ENCODE measurements at places on chromosomes 4 and X.

GRCh38 chrX:132119283-132119682 lies 8.5 kb downstream of the FRMD7 start:
- DNase-seq = no peak

- DNase-seq = no peak
Measured at GRCh38 chr4:28073860-28074555, 1213.4 kb downstream of the STIM2 start.

GRCh38 chr4:98908182-98908581 lies 20.8 kb downstream of the EIF4E start:
- no peak for DNase-seq

GRCh38 chrX:139759637-139760036 lies 51.7 kb upstream of the MCF2 start:
- DNase-seq = no peak

DNA sequence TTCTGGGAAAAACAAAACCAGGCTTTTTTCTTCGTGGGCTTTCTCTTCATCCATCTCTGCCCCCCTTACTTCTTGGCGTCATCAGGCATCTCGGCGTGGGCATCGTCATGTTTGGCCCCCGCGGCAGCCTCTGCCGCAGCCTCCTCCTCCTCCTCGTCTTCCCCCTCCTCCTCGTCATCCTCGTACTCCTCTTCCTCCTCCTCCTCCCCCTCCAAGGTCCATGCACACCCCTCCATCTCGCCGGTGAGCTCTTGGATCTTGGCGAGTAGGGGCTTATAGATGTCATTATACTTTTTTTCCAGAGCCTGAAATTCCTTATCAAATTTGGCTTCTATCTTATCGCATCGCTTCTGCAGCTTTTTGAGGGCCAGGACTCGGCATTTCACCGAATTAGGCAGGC lies 488 bp downstream of the NAP1L5 start:
- no peak for DNase-seq

DNA sequence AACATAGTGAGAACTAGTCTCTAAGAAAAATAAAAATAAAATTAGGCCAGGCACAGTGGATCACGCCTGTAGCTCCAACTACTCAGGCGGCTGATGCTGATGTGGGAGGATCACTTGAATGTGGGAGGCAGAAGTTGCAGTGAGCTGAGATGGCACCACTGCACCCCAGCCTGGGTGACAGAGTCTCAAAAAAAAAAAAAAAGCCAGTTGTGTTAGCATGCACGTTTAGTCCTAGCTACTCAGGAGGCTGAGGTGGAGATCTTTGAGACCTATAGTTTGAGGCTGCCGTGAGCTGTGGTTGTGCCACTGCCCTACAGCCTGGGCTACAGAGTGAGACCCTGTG lies 2.5 kb downstream of the DCK start:
- DNase-seq = no peak

- DNase-seq = no peak
Measured at GRCh38 chr4:98624144-98624543, 34.3 kb downstream of the TSPAN5 start.

DNA sequence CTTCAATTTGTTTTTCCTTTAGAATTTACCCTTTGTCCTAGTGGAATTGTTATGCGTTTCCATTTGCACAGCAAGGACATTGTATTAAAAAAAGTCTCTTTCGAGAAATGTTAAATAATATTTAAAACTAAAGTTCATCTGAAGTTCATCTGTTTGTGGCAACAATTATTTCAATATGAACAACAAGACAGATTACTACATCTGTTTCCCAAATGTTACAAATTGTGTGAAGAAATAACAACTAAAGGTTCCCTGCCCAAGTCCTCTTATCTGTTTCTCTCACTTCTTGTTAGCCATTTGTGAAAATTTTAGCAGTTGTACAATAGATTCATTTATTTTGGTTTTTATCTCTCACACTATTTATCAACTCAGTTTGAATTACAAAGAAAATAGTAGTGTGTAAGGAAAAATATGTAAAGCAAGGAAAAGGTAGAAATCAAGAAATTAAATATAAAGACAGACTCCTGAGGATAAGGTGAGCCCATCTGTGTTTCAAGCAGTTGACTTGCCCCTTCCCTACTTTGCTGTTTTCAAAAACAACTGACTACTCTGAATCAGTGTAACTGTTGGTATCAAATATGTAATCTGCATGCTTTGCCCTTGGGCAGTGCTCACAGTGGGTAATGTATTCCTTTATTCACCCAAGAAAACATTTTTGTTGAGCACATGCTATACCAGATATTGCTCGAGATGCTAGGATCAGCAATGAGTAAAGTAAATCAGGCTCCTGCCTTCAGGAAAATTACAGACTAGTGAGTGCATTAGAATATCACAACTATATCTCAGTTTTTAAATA lies 118.9 kb upstream of the PCDH7 start:
- DNase-seq = no peak

DNA sequence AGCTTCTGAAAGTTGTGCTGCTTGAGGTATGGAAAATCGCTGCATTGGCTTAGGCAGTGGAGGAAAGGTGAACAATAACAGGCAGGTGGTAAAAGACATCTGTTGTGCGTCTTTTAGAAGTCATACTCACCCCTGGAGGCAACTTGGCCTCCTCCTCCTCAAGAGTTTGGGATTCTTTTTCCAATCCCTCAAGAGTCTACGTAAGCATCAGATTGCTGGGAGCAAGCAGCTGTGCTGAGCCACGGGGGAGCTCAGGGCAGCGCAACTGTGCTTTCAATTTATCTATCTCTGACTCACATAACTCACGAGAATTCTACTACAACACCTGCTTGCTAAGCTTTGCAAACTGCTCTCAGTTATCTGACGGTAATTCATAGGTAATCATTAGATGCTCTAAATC lies 6.4 kb upstream of the RBMX2 start:
- no peak for DNase-seq

DNA sequence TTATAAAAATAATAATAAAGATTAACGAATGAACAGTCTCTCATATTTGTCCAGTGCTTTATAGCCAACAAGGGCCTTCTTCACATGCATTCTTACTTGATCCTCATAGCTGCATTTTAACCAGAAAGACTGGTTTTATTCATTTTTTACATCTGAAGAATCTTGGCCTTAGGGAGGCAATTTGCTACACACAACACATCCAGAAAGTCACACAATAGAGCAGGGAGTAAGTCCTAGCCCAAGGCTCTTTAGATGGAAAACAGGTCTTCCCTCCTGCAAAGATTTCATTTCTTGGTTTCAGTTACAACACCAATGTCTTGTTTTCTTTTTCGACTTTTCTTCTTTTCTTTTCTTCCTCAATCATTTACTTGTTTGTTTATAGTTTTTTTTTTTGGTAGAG lies 13.0 kb upstream of the C1GALT1C1 start:
- DNase-seq = no peak

DNA sequence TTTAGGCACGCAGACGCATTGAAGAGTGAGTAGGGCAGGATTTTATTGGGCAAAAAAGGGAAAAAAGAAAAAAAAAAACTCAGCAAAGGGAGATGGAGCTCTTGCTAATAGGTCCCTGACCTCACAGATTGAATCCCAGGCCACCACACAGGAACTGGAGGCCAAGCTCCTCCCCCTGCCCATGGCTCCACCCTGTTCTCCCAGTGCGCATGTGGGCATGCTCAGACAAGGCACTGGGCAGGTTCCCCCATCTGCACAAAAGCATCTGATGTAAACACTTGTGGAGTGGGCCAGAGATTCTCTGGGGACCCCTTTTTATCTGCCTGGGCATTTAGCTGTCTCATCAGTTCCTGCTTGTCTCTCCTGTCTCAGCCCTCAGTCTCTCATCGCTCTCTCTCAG lies 9.5 kb downstream of the FRMD7 start:
- DNase-seq = no peak

DNA sequence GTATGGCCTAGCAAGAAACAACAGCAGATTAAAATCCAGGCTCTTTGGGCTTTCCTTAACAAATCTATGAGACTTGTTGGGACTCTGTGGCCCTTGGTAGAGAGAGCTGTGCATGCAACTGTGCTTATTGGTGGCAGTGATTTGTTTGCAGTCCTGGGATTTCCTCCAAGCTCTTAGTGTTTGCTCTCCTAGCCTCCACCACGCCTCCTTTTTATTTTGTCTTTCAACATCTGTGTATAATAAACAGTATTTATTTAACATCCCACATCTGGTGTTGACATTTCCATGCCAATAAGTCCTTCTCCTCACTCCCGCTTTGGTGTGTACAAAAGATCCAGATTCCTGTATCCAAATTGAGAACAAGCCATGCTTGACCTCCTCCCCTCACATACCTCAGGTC lies 3.1 kb downstream of the TNMD start:
- no peak for DNase-seq

DNA sequence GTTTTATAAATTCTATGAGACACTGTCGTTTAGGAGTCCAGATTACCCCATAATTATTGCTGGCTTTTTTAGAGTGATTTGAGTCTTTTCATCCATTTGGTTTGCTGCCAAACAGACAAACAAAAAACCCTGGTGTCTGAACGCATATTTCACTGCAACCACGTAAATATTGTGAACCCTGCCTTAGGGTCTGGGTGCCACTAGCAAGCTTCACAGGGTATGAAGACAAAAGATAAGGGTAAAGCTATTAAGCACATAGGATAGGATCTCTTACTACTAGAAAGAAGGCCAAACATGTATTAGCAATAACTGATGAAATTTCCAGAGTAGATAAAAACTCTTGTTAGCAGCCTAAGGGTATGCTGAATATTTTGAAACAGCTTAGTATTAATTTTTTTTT lies 143.3 kb downstream of the BANK1 start:
- no peak for DNase-seq

DNA sequence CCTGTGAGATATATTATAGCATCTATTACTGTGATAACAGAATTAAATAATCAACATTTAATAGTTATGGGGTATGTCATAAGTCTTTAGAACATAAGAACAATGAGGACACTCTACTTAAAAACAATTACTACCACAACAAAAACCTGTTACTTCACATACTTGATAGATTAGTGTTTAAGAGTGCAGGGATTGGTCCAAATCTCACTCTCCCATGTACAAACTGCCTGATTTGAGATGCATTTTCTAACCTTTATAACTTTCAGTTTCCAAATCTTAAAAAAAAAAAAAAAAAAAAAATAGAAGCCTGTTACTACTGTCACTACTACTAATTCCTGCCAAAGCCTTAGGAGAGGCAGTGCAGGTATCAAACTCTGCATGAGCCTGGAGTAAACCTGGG lies 5.6 kb downstream of the PCDH18 start:
- DNase-seq = no peak

GRCh38 chr4:123784626-123785025 lies 388.0 kb downstream of the SPRY1 start:
- no peak for DNase-seq

- no peak for DNase-seq
Measured at GRCh38 chr4:78534286-78534955, 17.1 kb upstream of the ANXA3 start.

- no peak for DNase-seq
Measured at GRCh38 chr4:76688619-76689144, 209.3 kb downstream of the SOWAHB start.

- DNase-seq = no peak
Measured at GRCh38 chrX:147738265-147738664, 173.5 kb upstream of the FMR1 start.

- no peak for DNase-seq
Measured at GRCh38 chr4:5052204-5052702, 973 bp downstream of the STK32B start.

DNA sequence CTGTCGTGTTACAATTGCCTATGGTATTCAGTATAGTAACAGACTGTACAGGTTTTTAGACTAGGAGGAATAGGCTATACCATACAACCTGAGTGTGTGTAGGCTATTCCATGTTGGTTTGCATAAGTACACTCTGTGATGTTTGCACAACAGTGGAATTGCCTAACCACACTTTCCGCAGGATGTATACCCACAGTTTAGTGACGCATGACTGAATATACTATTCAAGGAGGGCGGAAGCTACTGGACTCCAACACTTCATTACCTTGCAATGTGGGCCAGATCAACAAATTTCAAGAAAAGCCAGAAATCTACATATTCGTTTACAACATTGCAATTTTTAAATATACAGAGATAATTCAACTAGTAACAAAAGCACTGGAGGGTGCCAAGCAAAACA lies 317.2 kb downstream of the PDGFC start:
- no peak for DNase-seq

GRCh38 chr4:122873821-122874593 lies 47.4 kb downstream of the FGF2 start:
- no peak for DNase-seq

GRCh38 chr4:39469429-39470077 lies 10.7 kb downstream of the LIAS start:
- DNase-seq = no peak

DNA sequence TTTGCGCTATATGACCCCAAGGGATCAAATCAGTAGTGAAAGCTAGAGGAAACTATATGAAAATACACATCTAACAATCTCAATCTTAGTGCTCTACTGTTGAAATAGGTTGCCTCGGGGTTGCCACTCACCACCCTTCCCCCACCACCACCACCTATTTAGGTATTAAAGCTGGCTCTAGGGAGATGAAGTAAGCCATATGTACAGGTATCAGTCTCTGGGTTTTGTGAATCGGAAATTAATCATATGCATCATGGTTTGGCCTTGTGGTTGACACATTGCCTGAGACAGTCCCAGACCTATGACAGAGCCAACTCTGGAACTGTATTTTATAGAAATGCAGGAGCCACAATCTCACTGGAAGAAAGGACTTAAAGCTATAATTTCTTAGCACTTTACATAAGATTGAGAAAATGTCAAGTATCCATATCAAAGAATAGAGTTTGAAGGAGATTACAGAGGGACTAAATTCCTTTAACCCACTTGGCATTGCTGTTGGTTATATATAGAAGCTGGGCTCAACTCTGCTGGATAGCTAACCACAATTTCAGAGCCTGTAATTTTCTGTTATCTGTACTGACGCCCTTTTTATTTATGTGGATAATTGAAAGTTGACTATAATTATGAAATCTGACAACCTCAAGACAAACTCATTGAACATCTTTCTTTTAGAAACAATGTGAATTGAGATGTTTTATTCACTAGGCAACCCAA lies 26.7 kb upstream of the BMP2K start:
- DNase-seq = no peak

- no peak for DNase-seq
Measured at GRCh38 chr4:155608225-155608885, 58.3 kb upstream of the GUCY1A1 start.

All from stimulated activated CD8-positive, alpha-beta memory T cell treated with anti-CD3 and anti-CD28 coated beads, Interleukin-2, amount 100 ng/mL, for 1 hour (primary cell).